ENCODE measurements at places on chromosomes 12 and 14.

DNA sequence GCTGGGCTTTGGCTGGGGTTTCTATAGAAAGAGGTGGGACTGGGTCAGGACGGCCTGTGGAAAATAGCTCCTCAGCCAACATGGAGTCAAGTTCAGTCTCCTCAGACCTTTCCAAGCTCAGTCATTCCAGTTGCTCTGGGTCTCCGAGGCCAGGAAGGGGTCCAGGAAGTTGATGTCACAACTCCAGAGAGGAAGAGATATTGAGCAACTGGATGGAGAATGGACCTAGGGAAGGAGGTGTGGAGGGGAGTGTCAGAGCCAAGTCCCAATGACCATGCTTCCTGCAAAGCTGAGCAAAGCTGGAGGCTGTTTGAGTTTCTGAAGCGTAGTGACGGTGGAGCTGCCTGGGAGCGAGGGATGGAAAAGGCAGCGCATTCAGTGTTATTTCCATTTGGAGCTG, 86.1 kb downstream of the SLC24A4 start:
- DNase-seq, result no peak

DNA sequence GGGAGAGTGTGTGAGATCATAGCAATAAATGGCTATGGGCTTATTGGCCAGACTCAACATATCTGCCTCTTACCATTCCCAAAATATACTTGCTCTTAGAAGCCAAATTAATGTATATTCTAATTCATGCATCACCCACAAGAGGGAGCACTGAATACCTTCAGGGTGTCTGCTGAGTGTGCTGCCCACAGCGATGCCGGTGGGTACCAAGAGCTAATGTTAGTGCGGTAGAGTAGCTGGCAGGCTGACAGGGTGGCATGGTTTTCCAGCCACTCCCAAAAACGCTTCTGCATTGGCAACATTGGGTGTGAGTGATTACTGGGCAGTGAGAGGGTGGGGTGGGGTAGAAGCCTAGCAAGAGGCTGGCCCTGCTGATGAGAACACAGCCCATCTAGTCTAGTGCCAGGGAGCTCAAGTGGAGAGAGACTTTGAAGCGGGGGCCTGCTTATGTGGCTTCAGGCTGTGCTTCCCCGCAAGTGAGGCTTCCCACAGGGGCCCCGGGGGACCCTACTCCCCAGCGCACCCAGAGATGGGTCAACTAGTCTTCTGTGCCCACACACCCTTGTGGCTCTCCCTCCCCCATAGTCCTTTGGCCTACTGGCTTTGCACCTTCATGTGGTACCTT, 9.2 kb upstream of the PLEKHD1 start:
- peak; percentile 12 for DNase-seq

DNA sequence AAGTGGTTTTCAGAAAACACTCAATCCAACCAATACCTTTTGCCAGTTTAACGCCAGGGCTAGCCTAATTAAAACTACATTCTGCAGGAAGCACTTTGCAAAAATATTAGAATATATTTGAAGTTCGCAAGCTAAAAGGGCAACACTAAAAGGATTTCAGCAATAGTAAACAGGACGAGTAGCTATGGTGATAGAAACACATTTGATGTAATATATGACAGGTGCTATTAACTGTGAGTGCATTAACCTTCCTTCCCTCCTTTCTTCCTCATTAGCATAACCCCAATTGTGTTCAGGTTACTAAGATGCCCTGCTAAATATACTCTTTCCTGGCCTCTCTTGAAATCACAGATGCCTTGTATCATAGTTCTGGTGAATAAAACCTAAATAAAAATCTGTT, 85.6 kb upstream of the TMCC3 start:
- DNase-seq, result no peak

DNA sequence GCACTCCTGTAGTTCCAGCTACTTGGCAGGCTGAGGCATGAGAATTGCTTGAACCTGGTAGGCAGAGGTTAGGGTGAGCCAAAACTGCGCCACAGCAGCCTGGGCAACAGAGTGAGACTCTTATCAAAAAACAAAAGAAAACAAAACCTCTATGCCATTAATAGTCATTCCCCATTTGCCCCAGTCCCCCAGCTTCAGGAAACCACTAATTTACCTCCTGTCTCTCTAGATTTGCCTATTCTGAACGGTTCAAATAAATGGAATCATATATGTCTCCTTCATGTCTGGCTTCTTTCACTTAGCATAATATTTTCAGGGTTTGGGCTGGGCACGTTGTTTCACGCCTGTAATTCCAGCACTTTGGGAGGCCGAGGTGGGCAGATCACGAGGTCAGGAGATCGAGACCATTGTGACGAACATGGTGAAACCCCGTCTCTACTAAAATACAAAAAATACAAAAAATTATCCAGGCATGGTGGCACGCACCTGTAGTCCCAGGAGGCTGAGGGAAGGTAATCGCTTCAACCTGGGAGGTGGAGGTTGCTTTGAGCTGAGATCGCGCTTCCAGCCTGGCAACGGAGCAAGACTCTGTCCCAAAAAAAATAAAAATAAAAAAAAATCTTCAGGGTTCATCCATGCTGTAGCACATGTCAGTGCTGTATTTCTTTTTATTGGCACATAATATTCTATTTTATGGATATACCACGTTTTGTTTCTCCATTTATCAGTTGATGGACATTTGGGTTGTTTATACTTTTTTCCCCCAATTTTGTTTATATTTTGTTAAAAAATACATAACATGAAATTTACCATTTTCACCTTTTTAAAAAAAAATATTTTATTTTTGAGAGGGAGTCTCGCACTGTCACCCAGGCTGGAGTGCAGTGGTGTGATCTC, 31.9 kb downstream of the KNTC1 start:
- DNase-seq, result no peak

GRCh38 chr12:103546959-103547358, 40.1 kb upstream of the STAB2 start:
- no peak for DNase-seq

DNA sequence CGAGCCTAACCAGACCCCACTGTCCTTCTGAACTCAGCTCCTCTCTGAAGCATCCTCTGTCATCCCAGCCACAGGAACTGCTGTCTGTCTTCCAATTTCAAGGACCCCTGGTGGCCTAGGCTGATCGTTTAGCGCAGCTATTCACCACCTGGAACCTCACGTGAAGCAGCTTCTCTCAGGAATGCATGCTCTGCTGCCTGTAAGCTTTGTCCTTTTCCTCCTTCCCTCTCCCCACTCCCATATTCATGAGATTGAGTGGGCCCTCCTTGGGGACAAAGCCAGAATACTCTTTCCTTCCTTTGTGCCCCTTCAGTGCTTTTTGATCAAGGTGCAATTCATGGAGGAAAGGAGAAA, 17.2 kb downstream of the DPF3 start:
- no peak for DNase-seq

DNA sequence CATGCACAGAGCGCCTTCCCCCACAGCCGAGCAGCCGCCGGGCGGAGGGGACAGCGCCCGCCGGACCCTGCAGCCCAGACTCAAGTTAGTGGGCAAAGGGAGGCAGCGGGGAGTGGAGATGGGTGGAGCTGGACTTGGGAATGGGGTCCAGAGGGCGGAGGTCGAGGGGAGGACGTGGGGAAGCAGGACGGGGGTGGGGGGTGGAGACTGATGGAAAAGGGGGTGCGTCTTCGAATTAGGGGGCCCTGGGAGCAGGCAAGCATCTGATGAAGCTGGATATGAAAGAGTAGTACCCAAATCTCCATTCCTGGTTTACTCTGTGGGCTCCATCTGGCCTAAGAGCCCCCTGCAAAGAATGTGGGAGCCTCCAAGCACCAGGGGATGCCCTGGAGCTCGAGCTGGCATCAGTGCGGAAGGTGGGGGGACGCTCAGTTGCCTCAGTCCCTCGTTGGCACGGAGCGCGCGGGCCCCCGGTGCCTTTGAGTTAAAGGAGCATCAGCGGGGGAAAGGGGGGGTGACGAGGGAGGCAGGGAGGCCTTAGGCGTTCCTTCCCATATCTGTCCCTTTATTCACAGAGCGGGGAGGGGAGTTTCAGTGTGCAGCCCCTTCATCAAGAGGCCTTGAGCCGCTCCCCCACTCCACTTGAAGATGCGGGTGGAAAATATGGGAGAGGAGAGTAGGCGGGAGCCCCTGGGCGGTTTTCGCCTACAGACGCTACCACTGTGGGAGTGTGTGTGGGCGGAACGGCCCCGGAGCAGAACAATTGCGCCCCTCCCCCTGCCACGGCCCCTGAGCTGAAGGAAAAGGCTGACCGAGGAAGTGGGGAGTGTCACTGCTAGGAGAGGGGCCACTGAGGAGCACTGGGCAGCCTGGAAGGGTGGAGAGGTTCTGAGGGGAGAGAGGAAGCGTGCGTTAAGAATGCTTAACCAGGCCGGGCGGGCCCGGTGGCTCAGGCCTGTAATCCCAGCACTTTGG, 644 bp downstream of the NAB2 start:
- peak; percentile 29 for DNase-seq

- DNase-seq, result no peak
These were observed 178.7 kb downstream of the PAWR start for GRCh38 chr12:79512068-79512467.

DNA sequence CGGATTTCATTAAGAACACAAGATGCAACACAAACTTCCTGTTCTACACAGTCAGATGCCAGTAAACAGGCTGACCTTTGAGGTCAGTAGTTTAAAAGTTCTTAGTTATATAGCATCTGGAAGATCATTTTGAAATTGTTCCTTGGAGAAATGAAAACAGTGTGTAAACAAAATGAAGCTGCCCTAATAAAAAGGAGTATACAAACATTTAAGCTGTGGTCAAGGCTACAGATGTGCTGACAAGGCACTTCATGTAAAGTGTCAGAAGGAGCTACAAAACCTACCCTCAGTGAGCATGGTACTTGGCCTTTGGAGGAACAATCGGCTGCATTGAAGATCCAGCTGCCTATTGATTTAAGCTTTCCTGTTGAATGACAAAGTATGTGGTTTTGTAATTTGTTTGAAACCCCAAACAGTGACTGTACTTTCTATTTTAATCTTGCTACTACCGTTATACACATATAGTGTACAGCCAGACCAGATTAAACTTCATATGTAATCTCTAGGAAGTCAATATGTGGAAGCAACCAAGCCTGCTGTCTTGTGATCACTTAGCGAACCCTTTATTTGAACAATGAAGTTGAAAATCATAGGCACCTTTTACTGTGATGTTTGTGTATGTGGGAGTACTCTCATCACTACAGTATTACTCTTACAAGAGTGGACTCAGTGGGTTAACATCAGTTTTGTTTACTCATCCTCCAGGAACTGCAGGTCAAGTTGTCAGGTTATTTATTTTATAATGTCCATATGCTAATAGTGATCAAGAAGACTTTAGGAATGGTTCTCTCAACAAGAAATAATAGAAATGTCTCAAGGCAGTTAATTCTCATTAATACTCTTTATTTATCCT, 13.5 kb downstream of the PTGER2 start:
- peak; percentile 54 for DNase-seq

- no peak for DNase-seq
These were observed 39.6 kb downstream of the PTPN11 start for GRCh38 chr12:112458330-112458729.

DNA sequence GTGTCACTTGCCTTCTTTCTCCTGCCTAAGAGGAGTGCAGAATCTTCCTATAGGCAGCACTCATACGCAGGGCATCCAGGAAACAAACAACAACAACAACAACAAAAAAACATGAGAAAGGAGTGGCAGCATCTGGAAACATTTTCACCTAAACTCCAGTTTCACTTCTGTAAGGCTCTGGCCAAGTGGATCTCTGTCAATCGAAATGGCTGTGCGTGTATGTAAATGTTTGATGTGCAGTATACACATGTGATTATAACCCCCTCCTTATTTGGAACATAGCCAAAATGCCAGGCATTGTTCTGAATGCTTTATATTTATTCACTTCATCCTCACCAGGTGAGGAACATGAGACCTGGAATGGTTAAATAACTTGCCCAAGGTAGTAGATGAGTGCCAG, 76.8 kb downstream of the COX16 start:
- DNase-seq, result no peak

DNA sequence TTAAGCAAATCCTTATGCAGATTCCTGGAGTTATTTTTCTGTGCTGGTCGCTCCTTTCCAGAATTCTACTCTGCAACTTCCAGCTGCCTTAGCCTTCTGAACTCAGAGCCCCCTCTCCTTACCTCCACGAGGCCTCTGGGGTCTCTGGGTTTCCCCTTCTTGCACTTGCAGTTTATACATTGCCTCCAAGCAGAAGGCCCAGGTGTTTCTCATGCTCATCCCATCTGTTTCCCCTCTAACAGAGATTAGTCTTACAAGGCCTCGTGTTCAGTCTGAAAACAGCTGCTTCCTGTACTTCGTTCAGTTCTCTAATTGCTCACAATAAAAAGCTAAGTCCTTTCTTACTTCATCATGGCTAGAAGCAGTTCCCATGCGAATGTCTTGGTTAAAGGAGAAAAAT, 134.4 kb upstream of the FGD4 start:
- DNase-seq, result no peak

DNA sequence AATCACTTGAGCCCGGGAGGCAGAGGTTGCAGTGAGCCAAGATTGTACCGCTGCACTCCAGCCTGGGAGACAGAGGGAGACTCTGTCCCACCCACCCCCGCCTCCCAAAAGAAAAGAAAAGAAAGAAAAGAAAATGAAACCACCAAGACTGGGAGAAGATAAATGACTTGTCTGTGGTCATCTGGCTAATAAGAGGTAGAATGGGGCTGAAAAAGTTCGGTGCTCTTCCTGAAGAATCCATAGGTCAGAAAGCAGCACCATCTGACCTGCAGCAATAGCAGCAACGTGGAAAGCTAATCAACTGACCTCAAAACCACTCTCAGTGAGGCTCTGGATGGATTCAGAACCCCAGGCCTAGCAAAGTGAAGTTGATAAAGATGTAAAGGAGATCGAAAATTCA, 25.2 kb downstream of the SSH1 start:
- DNase-seq, result no peak

GRCh38 chr14:99809360-99809759, 16.1 kb downstream of the EML1 start:
- no peak for DNase-seq

DNA sequence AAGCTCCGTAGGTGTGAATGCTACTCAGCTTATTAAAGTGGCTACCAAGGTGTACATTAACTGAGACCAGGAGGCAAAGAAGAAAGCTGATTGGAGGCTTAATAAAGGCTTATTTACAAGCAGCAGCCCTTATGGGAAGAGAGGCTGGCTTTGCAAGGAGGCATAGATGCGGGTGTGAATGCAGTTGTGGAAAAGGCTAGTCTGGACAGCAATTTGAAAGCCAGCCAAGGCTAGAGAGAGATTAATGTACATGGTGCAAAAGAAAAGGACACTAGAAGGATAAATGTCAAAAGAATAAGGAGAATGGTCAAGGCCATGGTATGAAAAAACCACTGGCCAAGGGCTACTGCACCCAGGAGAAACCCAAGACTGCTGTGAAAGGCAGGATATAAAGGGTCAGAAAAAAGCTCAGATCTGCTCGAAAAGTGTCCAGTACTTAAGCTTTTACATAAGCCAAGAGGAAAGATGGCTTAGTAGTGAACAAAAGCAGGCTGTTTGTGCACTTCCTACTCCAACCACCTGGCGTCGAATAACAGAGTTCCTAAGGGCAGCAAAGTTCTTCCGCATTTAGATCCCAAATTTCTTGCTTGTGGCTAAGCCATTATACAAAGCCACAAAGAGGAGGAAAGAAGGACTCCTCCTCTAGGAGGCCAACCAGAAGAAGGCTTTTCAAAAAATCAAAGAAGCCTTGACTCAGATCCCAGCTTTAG, 24.0 kb downstream of the KLRK1 start:
- no peak for DNase-seq

Measured in T-helper 1 cell (primary cell).